Peyer's patch (tissue), 4 donors: ENCODE measurements at places on chromosomes 11 and 22. TPM values are rescaled to one million over a fixed set of nuclear protein-coding genes. Genes with fewer than 3 reads are reported as not detected.

The EFCAB6 gene
- total RNA-seq: 4.4 TPM

The APOL1 gene
- total RNA-seq: 16.9 TPM

The CEP126 gene
- 5.4 TPM for total RNA-seq

The APOBEC3G gene
- 4.9 TPM for total RNA-seq

The GLYAT gene
- total RNA-seq: not detected

The XKR3 gene
- not detected for total RNA-seq

The FLRT1 gene
- total RNA-seq: not detected

The FTH1 gene
- total RNA-seq: 3,399 TPM

DNA sequence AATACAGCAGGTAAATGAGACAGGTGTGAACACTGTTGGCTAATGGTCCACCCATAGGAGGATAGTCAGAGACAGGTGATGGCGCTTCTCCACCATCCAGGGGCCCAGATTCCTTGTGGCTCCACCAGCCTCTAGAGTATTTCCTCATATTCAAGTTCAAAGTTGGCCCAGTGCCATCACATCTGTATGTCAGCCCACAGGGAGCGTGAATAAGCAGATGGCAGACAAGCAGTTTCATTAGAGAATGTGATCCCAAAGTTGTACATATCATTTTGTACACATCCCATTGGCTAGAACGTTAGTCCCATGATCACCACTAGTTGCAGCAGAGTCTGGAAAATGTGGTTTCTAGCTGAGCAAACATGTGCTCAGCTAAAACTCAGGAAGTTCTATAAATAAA is 11.0 kb upstream of the CWF19L2 start:
- no peak for DNase-seq

DNA sequence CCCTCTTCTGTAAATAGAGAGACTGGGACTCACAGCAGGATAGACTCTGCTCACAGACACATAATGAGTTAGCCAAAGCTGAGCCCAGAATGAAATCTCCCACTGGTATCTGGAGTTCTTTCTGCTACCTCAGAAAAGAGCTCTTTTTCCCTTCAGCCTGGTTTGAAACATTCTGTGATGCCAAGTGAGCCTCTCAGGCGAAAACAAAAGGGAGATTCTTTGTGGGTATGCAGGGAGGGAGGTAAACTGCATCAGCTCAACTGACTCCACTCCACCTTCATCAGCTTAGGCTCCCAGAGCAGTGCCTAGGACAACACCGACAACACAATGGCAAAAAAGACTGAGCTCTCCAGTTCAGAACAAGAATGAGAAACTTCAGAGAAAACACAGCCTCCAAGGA is 55.1 kb upstream of the SCUBE2 start:
- no peak for DNase-seq

- DNase-seq: no peak
These were observed 163.4 kb upstream of the NCAM1 start for GRCh38 chr11:112797648-112798293.

GRCh38 chr22:19812910-19813309 is 41.8 kb downstream of the GNB1L start:
- DNase-seq: no peak

GRCh38 chr11:45147891-45148675 is 1.6 kb downstream of the PRDM11 start:
- no peak for DNase-seq

DNA sequence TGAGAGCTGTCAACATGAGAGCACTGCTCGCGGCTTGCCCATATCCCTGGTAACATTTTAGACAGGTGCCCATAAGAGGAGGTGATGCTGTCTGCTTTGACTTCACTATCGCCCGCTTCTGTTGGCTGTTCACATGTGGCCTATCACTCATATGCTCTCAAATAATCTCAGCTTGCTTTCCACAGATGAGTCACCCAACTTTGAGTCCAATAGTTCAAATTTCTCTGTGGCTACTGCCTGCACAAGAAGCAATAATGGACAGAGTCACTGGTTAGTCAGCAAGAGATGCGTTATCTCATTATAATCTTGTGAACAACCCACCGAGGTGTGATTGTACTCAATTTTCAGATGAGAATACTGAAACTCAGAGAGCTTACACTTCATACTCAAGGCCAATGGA is 1714.1 kb downstream of the LRRC4C start:
- DNase-seq: no peak

GRCh38 chr22:50000587-50001387 is 11.8 kb downstream of the IL17REL start:
- no peak for DNase-seq

GRCh38 chr11:38345286-38345685 is 1747.2 kb upstream of the RAG2 start:
- DNase-seq: no peak

GRCh38 chr22:44537015-44537414 is 39.0 kb upstream of the RTL6 start:
- no peak for DNase-seq

DNA sequence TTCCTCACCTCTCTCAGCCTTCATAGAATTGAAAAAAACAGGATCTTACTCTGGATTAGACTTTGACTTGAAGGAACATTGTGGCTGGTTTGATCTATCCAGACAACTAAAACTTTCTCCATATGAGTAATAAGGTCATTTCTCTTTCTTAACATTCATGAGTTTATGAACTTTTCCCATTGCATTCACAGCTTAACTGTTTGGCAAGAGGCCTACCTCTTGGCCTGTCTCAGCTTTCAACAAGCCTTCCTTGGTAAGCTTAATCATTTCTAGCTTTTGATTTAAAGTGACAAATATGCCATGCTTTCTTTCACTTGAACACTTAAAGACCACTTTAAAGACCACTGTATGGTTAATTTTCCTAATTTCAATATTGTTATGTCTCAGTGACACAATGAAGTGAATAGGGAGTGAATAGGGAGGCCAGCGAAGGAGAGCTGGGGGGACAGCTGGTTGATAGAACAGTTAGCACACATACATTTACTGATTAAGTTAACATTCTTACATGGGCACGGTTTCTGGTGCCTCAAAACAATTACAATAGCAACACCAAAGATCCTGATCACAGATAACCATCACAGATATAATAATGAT is 17.0 kb downstream of the IMMP1L start:
- DNase-seq: no peak

- no peak for DNase-seq
These were observed 581.7 kb upstream of the B3GAT1 start for GRCh38 chr11:134993691-134994243.

GRCh38 chr22:44887941-44888366 is 121.9 kb downstream of the PHF21B start:
- peak; percentile 29 for DNase-seq

- no peak for DNase-seq
These were observed 6.3 kb downstream of the CEP164 start for GRCh38 chr11:117333917-117334316.

DNA sequence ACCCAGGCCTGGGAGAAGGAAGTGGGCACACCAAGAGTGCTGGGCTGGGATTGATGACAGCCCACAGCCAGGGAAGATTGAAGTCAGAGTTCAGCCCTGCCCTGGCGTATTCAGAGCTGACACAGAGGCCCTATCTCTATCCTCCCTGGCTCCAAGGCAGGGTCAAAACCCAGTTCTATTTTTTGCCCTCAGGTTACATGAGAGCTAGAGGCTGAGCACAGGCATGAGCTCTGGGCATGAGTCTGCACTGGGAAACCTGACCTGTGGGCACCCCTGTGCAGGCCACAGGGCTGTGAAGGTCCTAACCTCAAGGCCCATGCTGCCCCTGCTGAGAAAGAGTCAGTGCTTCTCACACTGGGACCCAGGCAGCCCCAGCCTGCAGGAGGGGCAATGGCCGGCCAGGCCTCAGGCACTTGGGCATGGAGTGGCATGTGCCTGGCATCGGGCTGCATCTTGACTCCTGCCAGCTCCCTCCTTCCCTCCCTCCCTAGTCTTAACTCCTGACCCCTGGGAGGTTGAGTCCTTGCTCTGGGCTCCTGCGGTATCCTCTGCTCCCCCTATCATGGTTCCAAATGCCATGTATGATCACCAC is 5.4 kb downstream of the SLC35E4 start:
- DNase-seq: no peak

DNA sequence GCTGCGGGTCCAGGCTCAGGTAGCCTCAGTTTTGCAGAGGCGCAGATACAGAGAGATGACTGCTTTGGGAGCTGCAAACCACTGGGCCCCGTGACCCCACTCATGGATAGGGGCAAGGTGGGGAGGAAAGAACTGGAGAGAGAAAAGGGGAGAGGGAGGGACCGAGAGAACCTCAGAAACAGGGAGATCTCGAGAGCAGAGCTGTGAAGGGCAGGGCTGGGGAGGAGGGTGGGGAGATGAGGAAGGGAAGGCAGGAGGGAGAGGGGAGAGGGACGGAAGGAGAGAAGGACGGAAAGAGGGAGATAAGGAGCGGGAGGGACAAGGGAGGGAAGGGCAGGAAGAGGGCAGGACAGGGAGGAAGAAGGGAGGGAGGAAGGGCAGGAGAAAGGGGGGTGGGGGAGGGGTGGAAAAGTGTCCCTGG is 46.3 kb downstream of the IGLL1 start:
- peak; percentile 57 for DNase-seq

- DNase-seq: no peak
These were observed 10.7 kb downstream of the DSCAML1 start for GRCh38 chr11:117786135-117786870.

- no peak for DNase-seq
These were observed 32.7 kb downstream of the BRSK2 start for GRCh38 chr11:1422481-1422880.

GRCh38 chr11:82539669-82540068 is 194.0 kb downstream of the FAM181B start:
- no peak for DNase-seq
